ENCODE measurements at places on chromosomes 2 and 18.

DNA sequence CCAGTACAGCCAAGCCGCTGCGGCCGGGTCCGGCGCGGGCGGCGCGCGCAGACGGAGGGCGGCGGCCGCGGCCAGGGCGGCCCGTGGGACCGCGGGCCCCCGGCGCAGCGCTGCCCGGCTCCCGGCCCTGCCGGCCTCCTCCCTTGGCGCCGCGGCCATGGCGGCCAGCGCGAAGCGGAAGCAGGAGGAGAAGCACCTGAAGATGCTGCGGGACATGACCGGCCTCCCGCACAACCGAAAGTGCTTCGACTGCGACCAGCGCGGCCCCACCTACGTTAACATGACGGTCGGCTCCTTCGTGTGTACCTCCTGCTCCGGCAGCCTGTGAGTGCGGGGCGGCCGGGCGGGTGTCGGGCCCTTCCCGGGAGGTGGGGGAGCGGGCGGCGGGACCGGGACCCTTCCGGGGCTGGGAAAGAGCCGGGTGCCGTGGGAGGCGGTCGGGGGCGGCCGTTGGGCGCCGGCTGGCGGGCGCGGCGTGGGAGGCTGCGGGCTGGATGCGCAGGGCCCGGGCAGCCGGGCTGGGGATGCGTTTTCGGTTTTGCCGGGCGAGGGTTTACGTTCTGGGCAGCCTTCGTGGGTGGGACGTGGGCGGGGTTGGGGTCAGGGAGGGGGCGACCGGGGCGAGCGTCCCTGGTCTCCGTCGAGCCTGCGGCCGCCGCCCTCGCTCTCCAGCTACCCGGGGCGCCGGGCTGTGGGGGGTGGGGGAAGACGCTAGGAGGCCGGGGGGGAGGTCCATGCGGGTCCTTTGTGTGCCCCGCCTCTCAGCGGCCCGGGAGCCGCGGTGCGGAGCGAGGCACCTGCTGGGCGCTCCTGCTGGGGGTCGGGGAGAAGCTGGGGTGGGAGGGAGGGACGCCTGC, 537 bp downstream of the AGFG1 start:
- DNase-seq, result no peak

- no peak for DNase-seq
Observed at GRCh38 chr18:24609254-24609653, 148.8 kb downstream of the HRH4 start.

- DNase-seq, result no peak
Observed at GRCh38 chr2:175769200-175769599, 232.9 kb downstream of the LNPK start.

GRCh38 chr2:10787176-10787968, 25.2 kb downstream of the PDIA6 start:
- no peak for DNase-seq

GRCh38 chr2:47525167-47525566, 122.2 kb downstream of the MSH2 start:
- no peak for DNase-seq

Data from amniotic stem cell (primary cell).